ENCODE measurements at places on chromosomes 3 and 15. TPM values are rescaled to one million over a fixed set of nuclear protein-coding genes. Genes with fewer than 3 reads are reported as not detected.
A peak's percentile ranks its signal among the peaks of the same experiment; 100 is the strongest.

- no peak overlapping the region for H3K4me3 ChIP-seq
- H3K36me3 ChIP-seq: no peaks in the 10 kb centered on the region
- peaks cover 5% of the 10 kb centered on the region for H3K4me1 ChIP-seq
Measured at GRCh38 chr15:90360746-90361145, 8.7 kb downstream of the ZNF774 start.

DNA sequence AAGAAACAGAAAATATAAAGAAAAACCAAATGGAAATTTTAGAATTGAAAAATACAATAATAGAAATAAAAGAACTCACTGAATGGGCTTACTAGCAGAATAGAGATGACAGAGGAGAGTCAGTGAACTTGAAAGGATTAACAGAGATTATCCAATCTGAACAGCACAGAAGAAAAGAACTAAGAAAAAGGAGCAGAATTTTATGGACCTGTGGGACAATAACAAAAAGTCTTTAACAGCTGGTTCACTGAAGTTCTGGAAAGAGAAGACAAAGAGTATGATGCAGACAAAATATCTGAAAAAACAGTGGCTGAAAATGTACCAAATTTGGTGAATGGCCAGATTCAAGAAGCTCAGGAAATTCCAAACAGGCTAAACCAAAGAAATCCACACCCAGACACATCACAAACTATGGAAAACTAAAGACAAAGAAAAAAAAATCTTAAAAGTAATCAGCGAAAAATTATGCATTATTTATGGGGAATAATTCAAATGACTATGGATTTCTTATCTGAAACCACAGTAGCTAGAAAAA is 9.7 kb upstream of the GNB5 start:
- no peak overlapping the region for H3K27ac ChIP-seq
- no peaks in the 10 kb centered on the region for H3K36me3 ChIP-seq
- no peaks in the 10 kb centered on the region for H3K4me1 ChIP-seq
- no peak for DNase-seq

DNA sequence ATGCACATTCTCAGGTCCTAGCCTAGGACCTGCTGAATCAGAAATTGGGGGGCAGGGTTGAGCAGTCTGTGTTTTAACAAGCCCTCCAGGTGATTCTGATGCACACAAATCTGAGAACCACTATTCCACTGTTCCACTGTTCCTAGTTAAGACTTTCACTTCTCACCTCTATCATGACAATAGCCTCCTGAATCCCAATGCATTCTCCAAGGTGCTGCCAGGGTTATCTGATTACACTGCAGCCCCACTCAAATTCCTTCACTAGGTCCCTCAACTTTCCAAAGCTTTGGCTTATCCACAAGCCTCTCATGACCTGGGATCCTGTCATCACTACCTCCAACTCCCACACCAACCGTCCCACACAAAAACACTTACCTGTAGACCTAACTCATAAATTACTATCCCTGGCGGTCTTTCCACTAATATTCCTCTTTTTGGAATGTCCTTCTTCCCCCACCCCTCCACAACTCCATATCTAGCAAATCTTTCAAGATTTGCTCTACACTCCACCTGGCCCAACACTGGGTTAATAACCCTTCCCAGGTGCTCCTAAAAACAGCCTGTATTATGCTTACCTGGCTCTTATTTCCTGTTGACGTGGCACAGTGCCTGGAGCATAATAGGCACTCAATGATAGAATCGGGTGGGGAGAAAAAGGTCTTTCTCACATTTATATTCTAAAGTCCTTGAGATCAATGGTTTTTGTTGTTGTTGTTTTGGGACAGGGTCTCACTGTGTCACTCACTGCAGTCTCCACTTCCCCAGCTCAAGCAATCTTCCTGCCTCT is 27.2 kb downstream of the TBL1XR1 start:
- DNase-seq: no peak
- H3K4me3 ChIP-seq: no peak overlapping the region
- H3K36me3 ChIP-seq: peaks cover 10% of the 10 kb centered on the region

DNA sequence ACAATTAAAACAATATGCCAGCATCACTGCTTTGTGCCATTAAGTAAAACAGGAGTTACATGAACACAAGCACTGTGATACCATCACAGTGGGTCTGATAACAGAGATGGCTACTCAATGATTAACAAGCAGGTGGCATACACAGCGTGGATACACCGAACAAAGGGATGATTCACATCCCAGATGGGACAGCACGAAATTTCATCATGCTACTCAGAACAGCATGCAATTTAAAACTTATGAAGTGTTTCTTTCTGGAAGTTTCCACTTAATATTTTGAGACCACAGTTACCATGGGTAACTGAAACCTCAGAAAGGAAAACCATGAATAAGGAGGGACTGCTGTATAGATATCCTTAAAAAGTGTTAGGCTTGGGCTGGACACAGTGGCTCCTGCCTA is 44.5 kb downstream of the SLC24A1 start:
- H3K27me3 ChIP-seq: no peaks in the 10 kb centered on the region
- peaks cover 87% of the 10 kb centered on the region for H3K36me3 ChIP-seq
- H3K4me3 ChIP-seq: no peak overlapping the region
- no peak overlapping the region for H3K27ac ChIP-seq
- peaks cover 7% of the 10 kb centered on the region for H3K4me1 ChIP-seq

- no peaks in the 10 kb centered on the region for H3K27me3 ChIP-seq
- DNase-seq: no peak
- no peak overlapping the region for H3K4me3 ChIP-seq
- H3K36me3 ChIP-seq: no peaks in the 10 kb centered on the region
- no peaks in the 10 kb centered on the region for H3K4me1 ChIP-seq
- no peak overlapping the region for H3K27ac ChIP-seq
Measured at GRCh38 chr3:191762323-191762960, 301.5 kb downstream of the PYDC2 start.

- H3K27ac ChIP-seq: no peak overlapping the region
- no peak overlapping the region for H3K4me3 ChIP-seq
- DNase-seq: no peak
- no peaks in the 10 kb centered on the region for H3K27me3 ChIP-seq
- no peaks in the 10 kb centered on the region for H3K36me3 ChIP-seq
- no peaks in the 10 kb centered on the region for H3K4me1 ChIP-seq
Measured at GRCh38 chr15:85974348-85974705, 105.3 kb upstream of the AGBL1 start.

DNA sequence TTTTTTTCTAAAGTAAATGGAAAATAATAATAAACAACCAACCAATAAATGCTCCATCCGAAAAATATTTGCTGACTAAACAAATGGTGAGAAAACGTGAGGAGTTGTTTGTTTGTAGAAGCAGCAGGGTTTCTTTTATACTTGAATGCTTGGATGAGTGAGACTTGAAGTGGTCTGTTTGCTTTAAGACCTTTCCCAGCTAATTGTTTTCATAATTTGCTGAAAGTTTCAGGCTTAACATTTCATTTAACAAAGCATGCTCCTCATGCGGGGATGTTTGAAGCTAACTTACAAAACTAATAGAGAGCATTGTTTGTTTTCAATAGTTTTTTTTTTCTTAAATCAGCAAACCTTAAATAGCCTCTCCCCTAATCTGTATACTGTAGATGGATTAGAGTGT is 484.6 kb downstream of the ROBO2 start:
- H3K27ac ChIP-seq: no peak overlapping the region
- no peaks in the 10 kb centered on the region for H3K27me3 ChIP-seq
- H3K4me1 ChIP-seq: no peaks in the 10 kb centered on the region
- no peak overlapping the region for H3K4me3 ChIP-seq
- no peak for DNase-seq

DNA sequence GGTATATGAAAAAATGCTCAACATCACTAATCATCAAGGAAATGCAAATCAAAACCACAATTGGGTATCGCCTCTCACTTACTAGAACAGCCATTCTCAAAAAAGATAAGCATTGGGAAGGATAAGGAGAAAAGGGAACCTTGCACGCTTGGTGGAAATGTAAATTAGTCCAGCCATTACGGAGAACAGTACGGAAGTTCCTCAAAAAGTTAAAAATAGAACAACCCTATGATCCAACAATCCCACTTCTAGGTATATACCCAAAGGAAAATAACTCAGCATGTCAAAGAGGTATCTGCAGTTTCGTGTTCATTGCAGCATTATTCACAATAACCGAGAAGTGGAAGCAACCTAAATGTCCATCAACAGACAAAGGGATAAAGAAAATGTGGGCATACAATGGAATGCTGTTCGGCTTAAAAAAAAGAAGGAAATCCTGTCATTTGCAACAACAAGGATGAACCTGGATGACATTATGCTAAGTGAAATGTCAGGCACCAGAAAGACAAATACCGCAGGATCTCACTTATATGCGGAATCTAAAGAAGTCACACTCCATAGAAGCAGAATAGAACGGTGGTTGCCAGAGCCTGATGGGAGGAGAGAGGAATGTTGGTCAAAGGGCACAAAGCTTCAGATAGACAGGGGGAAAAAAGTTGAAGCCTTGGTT is 11.7 kb upstream of the CMTM7 start:
- H3K4me3 ChIP-seq: no peak overlapping the region
- DNase-seq: no peak
- no peaks in the 10 kb centered on the region for H3K27me3 ChIP-seq
- H3K36me3 ChIP-seq: no peaks in the 10 kb centered on the region

- H3K27ac ChIP-seq: no peak overlapping the region
- no peaks in the 10 kb centered on the region for H3K36me3 ChIP-seq
- DNase-seq: peak; percentile 72
- no peaks in the 10 kb centered on the region for H3K27me3 ChIP-seq
- no peaks in the 10 kb centered on the region for H3K4me1 ChIP-seq
- H3K4me3 ChIP-seq: no peak overlapping the region
Measured at GRCh38 chr3:66822186-66823008, 175.7 kb upstream of the KBTBD8 start.

DNA sequence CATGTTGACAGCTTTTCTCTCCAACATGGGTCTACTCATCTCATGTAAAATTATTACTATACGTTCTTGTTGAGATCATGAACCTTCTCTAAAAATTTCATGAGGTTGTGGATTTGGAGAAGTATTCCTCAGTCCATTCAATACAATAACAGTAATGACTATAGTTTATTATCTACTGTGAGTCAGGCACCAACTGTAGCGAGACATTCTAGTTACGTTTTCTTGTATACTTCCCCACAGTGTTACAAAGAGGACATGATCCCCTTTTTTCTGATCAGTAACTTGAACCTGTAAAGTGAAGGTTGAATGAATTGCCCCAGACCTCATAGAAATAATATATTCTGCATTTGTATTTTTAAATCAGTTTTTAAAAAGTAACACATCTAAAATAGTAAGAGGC is 76.4 kb downstream of the AKAP13 start:
- no peaks in the 10 kb centered on the region for H3K36me3 ChIP-seq
- no peak overlapping the region for H3K4me3 ChIP-seq
- H3K27me3 ChIP-seq: no peaks in the 10 kb centered on the region

GRCh38 chr15:63977119-63977518 is 69.2 kb downstream of the DAPK2 start:
- no peak overlapping the region for H3K4me3 ChIP-seq
- H3K27ac ChIP-seq: no peak overlapping the region
- no peaks in the 10 kb centered on the region for H3K27me3 ChIP-seq
- no peaks in the 10 kb centered on the region for H3K36me3 ChIP-seq
- DNase-seq: no peak
- H3K4me1 ChIP-seq: no peaks in the 10 kb centered on the region

- H3K27me3 ChIP-seq: no peaks in the 10 kb centered on the region
- no peak overlapping the region for H3K4me3 ChIP-seq
- no peak overlapping the region for H3K27ac ChIP-seq
Measured at GRCh38 chr15:70509731-70510143, 253.6 kb downstream of the UACA start.

GRCh38 chr3:156664831-156665178 is 9.6 kb upstream of the TIPARP start:
- no peak overlapping the region for H3K4me3 ChIP-seq
- H3K4me1 ChIP-seq: peaks cover 36% of the 10 kb centered on the region
- no peaks in the 10 kb centered on the region for H3K36me3 ChIP-seq

The SCG3 gene
- not detected for total RNA-seq

- H3K27me3 ChIP-seq: no peaks in the 10 kb centered on the region
- no peaks in the 10 kb centered on the region for H3K36me3 ChIP-seq
- no peak overlapping the region for H3K4me3 ChIP-seq
- no peak for DNase-seq
- H3K27ac ChIP-seq: no peak overlapping the region
Measured at GRCh38 chr3:154678041-154678654, 248.2 kb upstream of the GPR149 start.

The SCAANT1 gene
- total RNA-seq: not detected

- no peaks in the 10 kb centered on the region for H3K27me3 ChIP-seq
- no peak overlapping the region for H3K27ac ChIP-seq
- H3K36me3 ChIP-seq: no peaks in the 10 kb centered on the region
- DNase-seq: no peak
- no peaks in the 10 kb centered on the region for H3K4me1 ChIP-seq
Measured at GRCh38 chr3:55244247-55244646, 242.9 kb downstream of the WNT5A start.

The NMNAT3 gene
- total RNA-seq: 2.7 TPM

GRCh38 chr15:72923289-72923688 is 129.0 kb upstream of the NEO1 start:
- no peak overlapping the region for H3K4me3 ChIP-seq
- peaks cover 3% of the 10 kb centered on the region for H3K27me3 ChIP-seq

DNA sequence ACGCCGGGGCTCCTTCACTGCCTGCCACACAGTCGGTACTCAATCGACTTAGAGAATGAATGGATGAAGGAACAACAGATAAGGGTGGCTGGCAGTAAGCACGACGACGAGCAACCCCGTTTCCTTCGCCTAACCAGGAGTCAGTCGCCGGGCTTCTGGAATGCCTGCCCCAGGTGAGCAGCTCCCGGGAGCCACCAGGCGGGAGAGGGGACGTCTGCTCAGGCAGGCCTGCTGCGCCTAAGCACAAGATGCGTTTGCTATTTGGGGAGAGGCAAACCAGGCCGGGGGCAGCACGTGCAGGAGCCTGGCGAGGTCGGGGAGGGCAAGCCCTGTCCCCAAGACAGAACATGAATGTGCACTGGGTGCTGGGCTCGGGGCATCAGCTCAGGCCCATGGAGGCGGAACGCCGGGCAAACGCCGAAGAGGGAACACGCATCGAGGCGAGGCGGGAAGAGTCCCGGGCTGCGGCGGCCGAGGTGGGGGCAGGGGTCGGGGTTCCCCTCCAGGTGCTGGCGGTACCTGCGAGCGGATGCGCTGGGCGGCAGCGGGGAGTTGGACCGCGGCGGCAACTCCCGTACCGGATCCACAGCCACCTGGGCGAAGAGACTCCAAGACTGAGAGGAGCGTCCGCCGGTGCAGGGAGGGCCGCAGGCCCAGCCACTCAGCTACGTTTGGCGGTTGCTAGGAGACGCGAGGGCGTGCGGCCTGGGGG is at the start of gene CFAP92:
TSS of gene CFAP92 (minus strand) at position 616 of the 712 bp plus-strand sequence. CDS start 772 bp downstream, outside the sequence.
- H3K4me3 ChIP-seq: peak within 1 kb of the TSS; percentile 21
- no peaks in the 10 kb centered on the region for H3K27me3 ChIP-seq
- H3K4me1 ChIP-seq: peaks cover 20% of the 10 kb centered on the region
- DNase-seq: peak; percentile 92

The CFAP91 gene
- total RNA-seq: 6.4 TPM

DNA sequence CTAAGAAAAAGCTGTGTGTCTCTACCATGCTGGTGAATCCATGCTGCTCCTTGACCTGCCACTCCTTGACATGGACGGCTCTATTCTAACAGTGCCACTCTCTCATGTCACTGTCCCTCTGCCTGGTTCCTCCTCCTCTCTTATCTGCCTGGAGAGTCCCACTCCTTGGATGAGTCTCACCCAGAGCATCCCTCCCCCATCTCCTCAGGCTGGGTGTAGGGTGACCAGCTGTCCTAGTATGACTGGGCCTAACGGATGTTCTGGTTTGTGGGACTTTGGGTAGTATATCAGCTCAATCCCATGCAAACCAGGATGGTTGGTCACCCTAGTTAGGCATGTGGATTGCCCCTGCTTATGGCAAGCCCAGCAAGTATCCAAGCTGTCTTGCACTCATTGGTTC is 54.3 kb downstream of the LIPC start:
- H3K4me3 ChIP-seq: no peak overlapping the region
- no peak for DNase-seq
- H3K27me3 ChIP-seq: no peaks in the 10 kb centered on the region
- no peaks in the 10 kb centered on the region for H3K36me3 ChIP-seq
- no peak overlapping the region for H3K27ac ChIP-seq
